Neuronal stem cell (in vitro differentiated cells): ENCODE measurements at places on chromosomes 5 and 9.
A peak's percentile ranks its signal among the peaks of the same experiment; 100 is the strongest.

DNA sequence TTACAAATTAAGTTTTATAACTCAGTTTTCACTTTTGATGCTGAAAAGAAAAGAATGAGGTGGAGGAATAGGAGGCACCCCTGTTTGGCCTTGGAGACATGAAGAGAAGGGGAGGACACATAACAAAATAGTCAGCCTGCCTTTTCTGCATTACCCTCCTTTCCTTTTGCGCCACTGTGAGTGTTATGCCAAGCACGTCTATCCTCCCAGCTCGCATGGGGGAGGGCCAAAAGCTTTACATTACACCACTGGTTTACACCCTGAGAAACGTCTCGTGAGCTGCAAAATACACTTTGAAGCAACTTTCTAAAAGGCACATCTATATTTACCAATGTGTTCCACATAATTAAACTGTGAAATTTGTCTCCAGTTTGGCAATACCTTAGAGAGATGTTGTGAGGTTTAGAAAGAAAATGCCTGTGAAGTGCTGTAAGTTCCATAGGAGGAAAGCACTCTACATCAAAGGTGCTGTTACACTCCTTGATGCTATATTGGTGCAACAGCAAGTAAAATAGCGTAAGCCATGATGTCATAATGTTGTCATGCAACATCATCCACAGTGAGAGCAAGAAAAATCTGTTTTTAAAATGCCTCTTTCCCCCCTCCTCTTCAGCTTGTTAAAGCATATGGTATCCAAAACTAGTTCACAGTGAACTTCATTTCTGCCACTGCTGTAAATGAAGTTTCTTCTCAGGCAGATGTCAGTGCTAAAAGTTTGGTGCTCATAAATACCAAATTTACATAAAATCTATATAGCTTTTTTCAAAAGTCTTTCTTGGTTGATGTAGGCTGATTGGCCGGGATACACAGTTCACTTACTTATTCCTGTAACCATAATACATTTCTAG is 50.3 kb downstream of the CETN3 start:
- DNase-seq: no peak

- DNase-seq: no peak
These were observed 45.8 kb upstream of the RNF38 start for GRCh38 chr9:36445800-36446361.

DNA sequence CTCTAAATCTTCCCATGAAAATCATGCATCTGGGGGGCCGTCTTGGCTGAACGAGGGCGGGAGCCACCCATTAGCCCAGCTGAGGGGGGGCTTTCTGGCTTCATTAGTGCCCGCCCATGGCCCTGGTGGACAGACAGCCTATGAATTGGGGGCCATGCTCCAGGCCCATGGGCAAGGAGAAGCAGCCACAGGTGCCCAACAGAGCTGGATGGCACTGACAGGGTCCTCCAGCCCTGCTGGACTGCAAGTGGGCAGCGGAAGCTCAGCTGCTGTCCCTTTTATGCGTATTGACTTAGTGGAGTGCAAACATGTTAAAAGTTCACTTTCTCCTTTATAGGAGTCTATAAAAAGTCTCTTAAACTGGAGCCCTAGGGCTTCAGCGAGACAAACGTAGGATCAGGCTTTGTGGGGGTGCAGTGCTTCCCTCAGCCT is 75.3 kb downstream of the MACROH2A1 start:
- no peak for DNase-seq

DNA sequence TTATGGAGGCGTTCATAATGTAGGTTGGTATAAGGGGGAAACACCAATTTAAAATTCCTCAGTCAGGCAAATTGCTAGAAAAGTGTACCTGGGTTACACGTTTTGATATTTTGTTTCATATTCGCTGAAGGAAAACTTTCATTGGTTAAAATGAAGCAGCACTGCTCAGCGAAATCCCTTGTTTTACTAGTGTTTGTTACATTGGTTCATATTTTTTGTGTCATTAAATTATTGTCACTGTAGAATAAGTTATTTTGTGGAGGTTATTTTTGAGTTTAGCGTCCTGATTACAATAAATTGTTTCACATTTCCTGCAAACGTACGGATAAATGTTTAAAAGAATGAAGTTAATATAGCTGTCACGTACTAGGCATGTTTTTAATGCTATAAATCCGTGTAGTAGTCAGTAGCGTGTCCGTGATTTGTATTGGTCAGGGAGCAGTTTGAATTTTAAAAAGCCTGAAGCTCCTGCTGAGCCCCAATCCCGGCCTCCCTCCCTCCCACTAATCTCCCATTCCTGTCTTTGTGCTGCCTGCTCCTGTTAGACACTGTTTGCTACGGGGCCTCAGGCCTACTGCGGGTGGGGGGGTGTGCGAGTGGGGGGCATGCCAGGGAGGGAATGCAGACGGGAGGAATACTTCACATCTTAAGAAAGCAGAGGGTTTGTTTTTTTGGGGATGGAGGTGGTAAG is 2.0 kb downstream of the NIPBL start:
- DNase-seq: peak; percentile 75

DNA sequence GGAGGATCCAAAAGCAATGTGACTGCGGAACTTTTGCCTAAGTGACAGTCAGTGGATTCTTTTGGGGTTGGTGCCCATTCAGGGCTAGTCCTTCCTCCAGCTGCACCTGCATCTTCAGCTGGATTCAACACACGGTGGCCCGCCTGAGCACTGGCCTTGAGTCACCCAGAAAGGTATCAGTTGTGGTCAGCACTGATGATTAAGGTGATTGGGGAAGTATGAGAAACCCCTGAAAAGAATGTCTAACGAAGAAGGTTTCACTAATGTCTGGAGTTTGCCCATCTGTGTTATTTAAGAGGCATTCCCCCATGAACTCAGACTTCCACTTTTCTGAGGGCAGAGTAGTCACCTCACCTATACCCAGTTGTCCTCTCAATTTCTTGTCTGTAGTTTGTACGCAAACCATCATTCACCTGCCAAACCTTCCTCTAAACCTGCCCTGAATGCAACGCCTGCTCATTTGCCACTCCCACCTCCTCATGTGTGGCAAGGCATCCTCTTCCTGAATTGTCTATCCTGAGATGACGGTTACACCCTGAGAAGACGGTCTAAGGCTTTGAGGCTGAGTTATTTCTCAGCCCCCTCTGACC is 27.2 kb downstream of the CSF2 start:
- no peak for DNase-seq

- peak; percentile 94 for DNase-seq
These were observed at the start of gene MAP1B for GRCh38 chr5:72107131-72107900. TSS of gene MAP1B (plus strand) at chr5:72107475. CDS start at chr5:72107532, 57 bp downstream.

DNA sequence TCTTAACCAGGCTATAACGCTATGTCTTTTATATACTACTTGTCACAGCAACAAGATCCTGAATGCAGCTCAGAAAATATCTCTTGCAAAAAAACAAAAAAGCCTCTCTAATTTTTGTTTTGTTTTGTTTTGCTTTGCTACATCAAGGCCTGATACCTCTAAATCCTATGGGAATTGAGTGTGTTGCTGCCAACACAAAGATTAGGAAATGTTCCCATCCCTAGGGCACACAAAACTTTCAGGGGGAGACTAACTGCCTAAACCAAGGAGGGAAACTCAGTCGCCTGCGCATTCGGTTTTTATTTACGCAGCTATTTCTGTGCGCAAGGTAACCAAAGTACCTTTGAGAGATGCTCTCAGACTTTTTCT is 1.7 kb downstream of the SSBP2 start:
- DNase-seq: no peak

DNA sequence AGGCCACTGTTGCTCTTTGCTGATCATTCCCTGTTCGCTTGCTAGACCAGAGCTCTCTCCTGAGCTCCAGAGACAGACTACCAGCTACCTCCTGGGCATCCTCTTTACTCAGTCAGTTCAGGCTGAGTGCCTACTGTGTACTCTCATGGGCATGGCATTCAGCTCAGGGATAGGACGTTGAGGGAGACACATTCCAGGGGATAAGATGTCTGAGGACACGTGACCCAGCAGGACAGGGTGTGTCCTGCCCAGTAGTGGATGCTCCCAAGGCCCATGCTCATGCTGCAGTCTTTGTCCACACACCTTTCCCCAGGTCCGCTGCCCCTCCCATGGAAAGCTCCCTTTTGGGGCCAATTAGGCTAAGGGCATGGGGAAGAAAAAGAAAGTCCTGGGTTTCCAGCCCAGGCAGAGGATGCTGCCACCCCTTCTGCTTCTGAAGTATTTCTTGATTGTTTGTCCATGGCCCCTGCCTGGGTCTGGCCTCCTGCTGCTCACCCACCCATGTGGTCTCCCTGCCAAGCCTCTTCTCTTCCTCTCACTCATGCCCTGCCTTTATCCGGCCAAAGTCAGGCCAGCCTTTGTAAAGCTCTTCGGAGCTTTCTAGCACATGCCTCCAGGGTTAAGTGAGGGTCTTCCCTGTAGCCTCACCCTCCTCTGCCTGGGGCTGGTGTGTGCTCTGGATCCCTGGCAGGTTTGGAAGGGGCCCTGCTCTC is 60.5 kb upstream of the PITX1 start:
- DNase-seq: no peak

GRCh38 chr5:106142116-106142515 is 1528.6 kb downstream of the EFNA5 start:
- DNase-seq: no peak

DNA sequence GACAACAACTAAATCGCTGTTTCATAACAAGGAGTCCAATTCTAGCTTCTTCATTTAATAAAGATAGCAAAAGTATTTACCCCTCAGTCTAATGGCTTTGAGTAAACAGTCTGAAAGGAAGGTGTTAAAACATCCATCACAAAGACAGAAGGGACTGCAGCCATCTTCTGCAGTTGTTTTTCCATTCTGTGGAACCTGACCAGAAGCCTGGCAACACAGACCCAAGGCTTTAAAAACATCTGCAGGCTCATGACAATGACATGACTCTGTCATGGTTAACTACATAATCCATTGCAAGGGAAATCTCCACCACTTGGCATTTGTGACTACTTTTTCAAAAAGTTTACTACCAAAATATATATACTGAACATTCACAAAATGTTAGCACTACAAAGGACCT is 51.9 kb downstream of the ELL2 start:
- DNase-seq: no peak

- no peak for DNase-seq
These were observed 193.4 kb downstream of the CDK5RAP2 start for GRCh38 chr9:120386390-120387131.

DNA sequence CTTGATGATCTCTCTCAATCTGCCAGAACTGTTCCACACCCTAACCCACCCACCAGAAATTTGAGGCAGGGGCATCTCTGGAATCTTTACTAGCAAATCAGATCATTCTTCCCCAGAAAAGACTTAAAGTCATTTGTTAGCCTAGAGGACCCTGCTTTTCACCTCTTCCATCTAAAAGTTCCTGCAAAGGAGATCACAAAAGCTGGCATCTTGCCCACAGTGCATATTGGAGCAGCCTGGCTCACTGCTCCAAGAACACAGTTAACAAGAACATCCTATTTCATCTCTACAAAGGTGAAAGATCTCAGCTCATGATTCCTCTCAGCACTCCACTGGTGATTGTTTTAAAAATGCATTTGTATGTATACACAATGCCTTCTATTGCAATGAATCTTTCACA is 36.3 kb downstream of the GABRP start:
- no peak for DNase-seq

DNA sequence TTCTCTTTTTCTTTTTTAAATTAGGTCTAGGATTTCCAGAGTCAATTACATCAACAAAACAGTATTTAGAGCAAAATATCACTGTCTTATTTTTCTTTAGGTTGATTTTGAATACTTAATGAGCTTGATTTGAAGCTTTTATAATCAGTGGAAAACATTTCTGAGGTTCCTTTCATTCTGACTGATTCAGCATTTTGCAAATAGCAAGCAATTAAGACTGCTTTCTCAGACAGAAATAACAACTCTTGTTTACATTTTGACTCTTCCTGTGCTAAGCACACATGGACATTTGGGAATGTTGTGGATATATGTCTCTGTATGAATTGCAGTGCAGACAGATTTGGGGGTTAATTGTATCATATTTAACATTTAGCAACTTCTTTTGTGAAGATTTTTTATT is 22.2 kb upstream of the MCCC2 start:
- no peak for DNase-seq

- DNase-seq: no peak
These were observed 274.2 kb upstream of the CCNH start for GRCh38 chr5:87686975-87687374.

DNA sequence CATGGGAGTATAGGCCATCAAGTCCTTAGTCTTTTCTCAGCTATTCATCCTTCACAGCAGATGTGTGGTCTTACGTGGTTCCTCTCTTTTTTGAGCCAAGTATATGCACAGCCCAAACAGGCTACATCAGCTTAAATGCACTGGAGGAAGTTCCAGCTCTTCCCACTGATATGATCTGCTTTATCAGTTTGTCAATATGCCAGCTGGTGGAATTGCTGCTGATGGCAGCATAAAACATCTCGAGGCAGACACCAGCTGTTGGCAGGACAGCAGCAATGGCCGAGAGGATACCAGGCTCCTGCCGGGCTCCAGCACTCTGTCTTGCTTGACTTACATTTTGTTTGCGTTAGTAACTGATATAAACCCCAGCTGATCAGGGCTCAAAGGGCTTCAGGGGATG is 143.4 kb downstream of the TENT4A start:
- DNase-seq: no peak

GRCh38 chr5:167945542-167946384 is 345.7 kb upstream of the WWC1 start:
- no peak for DNase-seq

DNA sequence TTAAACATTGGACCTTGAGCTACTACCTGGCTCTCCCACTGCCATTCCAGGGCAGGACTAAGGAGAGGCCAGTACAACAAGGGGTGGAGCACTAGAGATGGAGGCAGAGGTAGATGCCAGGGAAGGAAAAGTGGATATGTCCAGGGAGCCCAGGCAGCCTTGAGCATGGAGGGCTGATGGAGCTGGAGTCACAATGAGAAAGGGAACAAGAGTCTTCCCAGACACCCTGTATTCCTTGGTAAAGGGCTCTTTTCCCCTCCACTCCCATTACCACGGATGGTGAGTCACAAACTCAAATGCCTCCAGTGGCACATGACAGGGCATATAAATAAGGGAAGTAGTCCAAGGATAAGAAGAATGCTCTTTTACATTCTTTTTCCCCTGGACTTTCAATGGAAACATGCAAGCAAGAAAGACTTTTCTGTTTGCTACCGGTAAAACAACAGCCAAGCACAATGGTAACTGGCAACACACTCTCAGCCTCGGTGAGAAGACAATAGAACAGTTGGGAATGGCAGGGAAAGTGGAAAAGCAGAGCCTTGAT is 16.7 kb downstream of the ERAP1 start:
- no peak for DNase-seq

DNA sequence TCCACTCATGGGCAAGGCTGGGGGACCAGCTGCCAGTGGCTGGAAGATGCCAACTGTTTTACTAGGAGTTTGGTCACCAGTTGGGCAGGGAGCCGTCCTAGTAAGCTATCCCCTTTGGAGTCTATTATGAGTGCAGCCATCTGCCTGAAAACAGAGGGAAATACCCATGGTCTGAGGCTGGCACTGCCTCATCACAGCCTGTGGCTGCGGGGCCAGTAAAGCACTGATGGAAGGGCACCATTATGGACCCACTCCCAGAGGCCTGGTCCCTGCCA is 187.2 kb upstream of the PANK3 start:
- DNase-seq: no peak

- no peak for DNase-seq
These were observed 5.1 kb upstream of the GMCL2 start for GRCh38 chr5:178192244-178192643.
